ENCODE measurements at places on chromosomes 16 and 17.
A peak's percentile ranks its signal among the peaks of the same experiment; 100 is the strongest.

DNA sequence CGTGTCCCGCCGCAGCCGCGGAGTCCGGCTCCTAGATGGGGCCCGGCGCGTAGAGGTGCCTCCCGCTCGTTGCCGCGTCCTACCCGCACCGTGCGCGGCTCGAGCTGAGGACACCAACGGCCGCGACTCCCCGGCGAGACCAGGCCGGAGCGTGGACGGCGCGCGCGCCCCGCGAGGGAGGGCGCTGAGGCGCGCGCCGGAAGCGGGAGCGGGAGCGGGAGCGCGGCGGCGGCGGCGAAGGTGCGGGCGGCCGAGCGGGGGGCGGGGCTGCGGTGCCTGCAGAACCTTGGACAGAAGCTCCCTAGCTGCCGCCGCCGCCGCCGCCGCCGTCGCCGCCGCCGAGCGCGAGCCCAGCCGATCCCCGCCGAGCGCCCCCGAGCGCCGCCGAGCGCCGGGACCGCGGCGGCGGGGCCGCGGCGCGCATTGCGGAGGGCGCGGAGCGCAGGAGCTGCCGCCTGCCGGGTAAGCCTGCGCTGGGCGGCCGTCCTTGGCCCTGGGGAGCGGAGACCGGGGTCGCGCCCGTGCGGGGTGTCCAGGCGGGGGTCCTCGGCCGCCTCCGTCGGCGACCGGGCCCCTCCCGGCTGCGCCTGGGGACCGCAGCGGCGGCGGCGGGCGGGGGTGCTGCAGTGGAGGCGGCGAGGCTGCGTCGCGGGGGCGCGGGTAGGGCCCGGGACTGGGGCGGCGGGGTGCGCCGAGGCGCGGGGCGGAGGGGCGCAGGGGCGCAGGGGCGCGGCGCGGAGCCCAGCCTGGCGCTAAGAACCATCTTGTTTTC, at the start of gene CDK5R1:
CDK5R1 (plus strand) TSS at position 293 of the 772 bp plus-strand sequence. CDS start 628 bp downstream, outside the sequence.
- DNase-seq = peak; percentile 66

- no peak for DNase-seq
These were observed 362.2 kb downstream of the WWOX start for GRCh38 chr16:78461496-78462287.

DNA sequence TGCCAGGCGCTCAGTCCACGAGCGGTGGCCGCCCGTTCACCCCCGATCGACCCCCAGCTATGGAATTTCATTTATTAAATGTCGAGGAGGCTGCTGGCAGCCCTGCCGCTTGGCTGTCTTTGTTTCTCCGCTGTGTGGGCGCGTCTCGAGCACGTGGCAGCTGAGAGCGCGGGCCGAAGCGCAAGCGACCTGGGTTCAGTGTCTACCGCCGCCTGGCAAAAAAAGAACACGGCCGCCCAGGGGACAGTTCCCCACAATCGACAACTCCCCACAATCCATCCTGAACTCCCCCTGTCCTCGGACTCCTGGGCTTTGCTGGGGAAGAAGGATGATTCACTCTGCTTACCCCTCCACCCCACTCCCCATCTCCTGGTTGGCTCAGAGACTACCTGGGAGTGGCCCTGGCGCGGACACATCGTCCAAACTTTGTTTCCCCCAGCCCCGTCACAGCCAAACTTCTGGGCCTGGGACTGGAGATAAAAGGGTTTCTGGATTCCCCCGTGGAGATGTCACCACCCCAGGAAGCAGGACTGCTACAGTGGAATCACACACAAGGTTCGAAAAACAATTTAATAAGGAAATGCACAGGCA, 1.7 kb upstream of the ANKRD13B start:
- DNase-seq = peak; percentile 82

DNA sequence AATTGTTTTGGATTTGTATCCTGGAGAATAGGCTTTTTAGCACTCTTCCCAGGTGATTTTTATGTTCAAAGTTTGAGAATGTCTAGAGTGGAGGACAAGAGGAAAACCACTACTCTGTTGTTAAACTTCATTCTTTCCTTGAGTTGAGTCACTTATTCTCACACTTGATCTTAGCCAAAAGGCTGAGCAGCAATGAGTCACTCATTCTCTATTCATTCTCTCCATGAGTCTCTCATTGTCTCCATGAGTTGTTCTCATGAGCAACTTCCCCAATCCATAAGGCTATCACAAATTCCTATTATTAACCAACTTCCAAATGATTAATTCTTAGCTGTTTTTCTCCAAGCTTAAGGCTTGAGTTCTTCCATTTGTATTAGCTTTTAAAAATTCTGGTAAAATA, 1393.3 kb downstream of the CDH8 start:
- DNase-seq = no peak

DNA sequence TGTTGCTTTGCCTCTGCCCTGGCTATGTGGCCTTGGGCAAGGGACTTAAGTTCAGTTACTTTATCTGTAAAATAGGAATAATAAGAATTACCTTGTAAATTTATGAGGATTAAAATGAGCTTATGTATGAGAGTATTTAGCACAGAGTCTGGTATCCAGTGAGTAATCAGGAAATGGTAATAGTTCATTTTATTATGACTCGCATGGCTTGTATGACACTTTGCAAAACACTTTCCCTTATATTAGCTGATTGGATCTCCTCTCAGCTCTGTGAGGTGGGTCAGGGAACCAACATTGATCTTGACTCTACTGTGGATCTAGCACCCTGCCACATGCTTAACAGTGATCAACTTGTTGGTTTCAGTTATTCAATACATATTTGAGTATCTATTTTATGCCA, 8.3 kb upstream of the CDH3 start:
- no peak for DNase-seq

DNA sequence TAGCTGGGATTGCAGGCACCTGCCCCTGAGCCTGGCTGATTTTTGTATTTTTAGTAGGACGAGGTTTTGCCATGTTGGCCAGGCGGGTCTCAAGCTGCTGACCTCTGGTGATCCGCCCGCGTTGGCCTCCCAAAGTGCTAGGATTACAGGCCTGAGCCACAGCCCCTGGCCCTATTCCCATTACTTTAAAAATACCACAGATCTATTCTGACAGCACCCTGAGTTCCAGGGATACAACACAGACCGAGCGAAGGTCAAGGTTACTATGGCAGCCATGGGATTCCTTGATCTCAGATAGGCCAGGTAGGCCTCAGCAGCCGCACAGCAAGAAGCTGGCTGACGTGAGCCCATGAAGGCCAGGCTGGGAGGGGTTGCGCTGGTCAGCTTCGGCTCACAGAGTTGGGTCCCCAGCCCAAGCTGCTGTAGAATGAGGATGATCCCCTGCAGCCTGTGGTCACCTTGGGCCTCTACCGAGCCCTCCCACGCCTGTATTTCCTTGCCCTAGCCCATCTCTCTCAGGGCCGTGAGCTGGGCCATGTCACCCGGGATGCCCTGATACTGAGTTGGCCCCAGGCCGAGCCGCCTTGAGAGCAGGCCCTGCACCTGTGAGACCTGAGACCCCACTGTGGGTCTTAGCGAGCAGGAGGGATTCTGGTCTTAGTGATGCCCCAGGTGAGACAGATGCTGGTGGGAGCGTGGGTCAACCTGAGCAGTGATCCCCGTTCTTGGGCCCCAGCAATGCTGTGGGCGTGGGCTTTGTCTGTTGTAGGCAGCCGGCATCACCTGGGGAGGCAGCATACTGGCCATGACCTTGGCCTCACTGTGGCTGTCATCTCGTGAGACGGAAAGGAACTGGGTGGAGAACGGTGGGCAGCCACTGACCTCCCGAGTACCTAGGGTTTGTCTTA, 16.9 kb upstream of the RNF213 start:
- no peak for DNase-seq

DNA sequence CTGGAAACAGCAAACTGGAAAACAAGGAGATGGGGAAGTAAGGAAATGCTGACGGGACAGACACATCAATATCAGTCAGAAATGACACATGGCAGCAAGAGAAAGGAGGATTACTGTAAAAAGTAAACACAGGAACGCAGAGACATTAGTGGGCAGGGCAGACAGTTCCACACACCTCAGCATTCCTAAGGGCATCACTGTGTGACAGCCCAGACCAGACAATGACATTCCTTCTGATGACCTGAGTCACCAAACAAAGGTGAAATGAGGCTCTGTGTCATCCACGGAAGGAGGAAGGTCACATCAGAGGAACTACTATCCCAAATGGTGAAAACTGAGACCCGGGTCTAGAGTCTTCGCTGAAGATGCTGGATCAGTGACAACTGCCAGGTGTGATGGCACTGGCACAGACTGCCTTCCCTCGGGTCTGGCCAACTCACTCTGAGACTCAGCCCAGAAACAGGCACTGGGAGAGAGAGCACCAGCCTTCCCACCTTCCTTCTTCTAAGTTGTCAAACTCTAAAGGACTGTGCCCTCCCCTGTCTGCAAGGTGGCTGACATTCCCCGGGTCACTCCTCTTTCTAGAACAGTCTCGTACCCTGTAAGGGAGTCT, 36.7 kb downstream of the TK2 start:
- no peak for DNase-seq

GRCh38 chr17:49114703-49115102, 17.9 kb upstream of the B4GALNT2 start:
- no peak for DNase-seq

- DNase-seq = no peak
These were observed 76.9 kb downstream of the MRTFB start for GRCh38 chr16:14148016-14148415.

DNA sequence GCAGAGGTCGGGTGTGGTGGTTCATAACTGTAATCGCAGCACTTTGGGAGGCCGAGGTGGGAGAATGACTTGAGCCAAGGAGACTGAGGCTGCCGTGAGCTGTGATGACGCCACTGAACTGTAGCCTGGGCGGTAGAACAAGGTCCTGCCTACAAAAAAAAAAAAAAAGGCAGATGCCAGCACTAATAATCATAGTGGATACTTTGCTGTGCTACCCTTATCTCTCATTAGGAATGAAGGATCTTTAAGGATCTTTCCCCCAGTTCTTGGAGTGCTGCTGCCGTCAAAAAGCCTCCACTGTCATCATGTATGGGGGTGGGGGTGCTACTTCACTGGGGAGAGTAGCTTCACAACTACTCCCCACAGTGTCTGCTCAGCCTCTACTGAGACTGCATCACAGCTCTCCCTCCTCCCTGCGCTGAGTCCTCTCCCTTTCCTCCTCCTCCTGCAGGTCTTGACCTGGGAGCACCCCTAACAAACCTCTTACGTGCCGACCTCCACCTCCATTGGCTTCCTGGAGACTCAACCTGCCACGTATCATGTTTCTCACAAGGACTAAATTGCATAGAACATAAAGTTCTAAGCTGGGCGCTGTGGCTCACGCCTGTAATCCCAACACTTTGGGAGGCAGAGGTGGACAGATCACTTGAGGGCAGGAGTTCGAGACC, 24.4 kb upstream of the ST6GALNAC1 start:
- DNase-seq = no peak

DNA sequence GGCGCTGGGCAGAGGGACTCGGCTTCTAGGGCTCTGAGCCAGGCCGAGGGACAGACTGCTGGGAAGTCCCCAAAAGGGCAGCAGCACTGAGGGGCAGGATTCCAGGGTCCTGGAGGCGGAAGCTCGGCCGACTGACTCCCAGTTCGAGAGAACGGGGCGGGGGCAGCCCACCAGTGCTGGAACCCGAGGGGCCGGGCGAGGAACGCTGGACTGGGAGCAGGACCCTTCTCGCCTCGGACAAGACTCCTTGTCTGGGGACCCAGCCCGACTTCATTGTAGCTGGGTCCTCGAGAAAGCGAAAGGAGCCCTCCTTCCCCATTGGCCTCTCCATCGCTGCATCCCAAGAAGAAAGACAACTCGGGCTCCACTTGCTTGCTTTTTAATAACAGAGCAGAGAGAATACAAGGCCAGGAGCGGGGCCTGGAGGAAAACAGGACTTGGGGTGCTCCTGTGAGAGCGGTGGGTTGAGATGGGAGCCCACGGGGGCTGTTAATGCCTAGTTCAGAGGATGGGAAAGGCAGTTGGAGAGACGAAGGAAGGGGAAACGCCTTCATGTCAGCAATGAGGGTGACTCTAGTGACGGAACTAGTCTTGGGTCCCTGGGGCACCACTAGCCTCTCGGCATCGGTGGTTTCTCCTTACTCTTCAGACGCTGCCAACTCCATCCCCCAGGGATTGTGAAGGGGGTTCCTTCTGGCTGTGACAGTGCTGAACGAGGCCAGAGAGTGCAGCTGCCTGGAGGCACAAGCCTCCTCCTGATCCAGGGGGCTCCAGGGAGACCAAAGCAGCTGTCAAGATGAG, 492 bp upstream of the CAMTA2 start:
- no peak for DNase-seq

GRCh38 chr17:60161598-60162330, 12.0 kb downstream of the CA4 start:
- no peak for DNase-seq

Measured in HuH-7 (cell line).